ENCODE measurements at places on chromosomes 11 and 22.

GRCh38 chr11:75797116-75797515, 17.9 kb upstream of the UVRAG start:
- DNase-seq, result no peak

DNA sequence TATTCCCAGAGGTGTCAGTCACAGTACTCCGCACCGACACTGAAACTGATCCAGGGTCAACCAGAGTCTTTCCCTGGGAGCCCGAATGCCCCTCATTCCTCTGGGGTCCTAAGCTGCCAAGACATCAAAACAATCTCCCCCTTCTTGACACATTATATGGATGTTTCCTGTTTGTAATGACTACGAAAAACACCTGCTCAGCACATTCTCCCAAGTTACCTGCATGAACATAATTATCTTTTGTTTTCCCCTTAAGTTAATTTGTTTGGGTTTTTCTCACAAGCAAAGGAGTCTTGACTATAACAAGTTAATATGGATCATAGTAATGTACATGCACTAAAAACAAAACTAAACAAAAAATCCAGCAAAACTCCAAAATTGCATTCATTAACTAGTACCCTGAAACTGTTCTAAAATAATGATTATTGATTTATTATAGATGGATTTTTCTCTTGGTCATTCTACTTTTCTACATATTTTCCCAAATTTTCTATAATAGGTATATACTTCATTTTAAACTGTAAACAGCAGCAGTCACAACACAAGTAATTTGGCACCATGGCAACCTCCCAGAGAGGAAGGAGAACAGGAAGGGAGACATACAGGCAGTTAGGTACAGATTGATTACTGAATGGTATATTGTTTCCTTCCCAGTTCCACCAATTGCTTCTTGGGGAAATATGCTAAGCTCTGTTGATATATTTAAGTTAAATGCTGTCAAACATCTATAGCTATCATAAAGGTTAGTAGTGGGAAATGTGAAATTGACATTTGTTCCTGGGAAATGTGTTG, 631.5 kb downstream of the METTL15 start:
- no peak for DNase-seq

DNA sequence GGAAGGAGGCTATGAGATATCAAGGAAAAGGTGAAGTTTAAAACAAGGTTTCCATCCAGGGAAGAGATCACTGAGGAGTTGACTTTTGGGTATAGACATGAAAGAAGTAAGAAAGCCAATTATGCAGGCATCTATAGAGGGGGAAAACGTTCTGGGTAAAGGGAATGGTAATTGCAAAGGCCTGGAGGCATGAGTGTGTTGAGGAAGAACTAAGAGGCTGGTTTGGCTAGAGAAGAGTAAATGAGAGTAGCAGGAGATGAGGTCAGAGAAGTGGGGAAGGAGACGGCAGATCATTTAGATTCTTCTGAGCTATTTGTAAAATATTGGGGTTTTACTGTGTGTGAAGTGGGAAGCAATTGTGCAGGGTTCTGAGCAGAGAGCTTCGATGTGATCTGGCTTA, 7.6 kb downstream of the ENDOD1 start:
- no peak for DNase-seq

- DNase-seq, result no peak
Observed at GRCh38 chr11:67276781-67277230, 10.5 kb downstream of the GRK2 start.

DNA sequence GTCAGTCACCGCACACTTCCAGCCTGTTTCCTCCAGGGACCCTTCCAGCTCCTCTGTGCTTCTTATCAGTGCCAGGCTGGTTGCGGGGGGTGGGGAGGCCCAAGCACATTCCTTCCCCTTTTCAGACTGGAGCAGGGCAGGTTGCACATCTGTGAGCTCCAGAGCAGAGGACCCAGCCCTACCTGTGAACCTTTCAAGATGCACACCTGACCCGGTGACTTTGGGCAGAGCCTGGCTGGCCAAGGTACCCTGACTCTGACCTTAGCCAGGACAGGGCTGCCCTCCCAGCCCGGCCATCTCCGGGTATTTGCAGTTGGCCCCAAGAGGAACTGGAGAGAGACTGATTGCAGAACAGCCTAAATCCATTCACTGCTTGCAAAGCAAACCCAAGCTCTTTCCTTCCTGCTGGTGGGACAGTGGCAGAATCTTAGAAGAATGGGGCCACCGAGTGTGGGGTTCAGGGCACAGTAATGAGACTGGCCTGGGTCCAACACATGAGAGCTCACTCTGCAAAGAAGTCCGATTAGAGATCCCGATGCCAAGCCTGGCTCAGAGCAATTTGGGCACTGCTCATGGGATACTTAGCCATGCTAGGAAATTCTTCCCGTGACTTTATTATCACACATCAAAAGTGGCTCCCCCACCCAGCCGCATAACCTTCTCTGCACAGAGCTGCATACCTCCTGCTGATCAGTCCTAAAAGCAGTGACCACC, 64.7 kb upstream of the CCND1 start:
- no peak for DNase-seq

DNA sequence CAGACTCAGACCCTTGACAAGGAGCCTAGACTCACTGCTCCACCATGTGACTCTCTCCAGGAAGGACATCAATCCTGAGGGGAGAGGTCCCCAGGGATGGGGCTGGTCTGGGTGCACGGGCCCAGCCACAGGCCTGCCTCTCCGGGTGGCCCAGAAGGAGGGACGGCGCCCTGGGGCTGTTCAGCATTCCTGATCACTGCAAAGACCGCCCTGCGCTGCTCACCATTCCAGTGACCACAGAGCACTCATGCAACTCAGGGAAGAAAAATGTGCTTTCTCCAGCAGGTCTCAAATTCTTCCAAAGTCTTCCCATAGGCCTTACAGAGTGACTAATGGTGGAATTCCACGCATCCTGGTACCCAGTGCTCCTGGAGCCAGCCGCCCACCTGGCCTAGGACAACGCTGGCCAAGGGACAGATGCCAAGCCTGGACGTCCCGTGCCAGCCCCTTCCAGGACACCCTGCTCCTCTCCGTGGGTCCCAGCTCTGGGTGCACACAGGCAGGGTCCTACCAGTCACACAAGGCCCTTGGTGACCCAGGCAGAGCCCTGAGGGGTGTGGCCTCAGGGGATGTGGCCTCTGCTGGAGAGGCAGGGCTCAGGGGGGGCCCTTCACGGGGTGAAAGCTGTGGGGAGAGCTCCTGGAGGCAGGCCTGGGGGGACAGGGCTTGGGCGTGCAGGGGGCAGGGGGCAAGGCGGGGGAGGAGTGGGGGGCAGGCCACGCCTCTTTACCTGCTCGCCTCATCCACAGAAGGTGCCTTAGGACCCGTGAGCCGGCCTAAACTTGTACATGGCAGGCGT, 178.8 kb downstream of the IGLL1 start:
- no peak for DNase-seq

GRCh38 chr11:12862696-12863469, 146.2 kb upstream of the RASSF10 start:
- DNase-seq, result no peak

GRCh38 chr11:77250881-77251640, 50.4 kb downstream of the GDPD4 start:
- no peak for DNase-seq

- DNase-seq, result peak; percentile 5
Observed at GRCh38 chr22:33302049-33302545, 243.9 kb upstream of the SYN3 start.

DNA sequence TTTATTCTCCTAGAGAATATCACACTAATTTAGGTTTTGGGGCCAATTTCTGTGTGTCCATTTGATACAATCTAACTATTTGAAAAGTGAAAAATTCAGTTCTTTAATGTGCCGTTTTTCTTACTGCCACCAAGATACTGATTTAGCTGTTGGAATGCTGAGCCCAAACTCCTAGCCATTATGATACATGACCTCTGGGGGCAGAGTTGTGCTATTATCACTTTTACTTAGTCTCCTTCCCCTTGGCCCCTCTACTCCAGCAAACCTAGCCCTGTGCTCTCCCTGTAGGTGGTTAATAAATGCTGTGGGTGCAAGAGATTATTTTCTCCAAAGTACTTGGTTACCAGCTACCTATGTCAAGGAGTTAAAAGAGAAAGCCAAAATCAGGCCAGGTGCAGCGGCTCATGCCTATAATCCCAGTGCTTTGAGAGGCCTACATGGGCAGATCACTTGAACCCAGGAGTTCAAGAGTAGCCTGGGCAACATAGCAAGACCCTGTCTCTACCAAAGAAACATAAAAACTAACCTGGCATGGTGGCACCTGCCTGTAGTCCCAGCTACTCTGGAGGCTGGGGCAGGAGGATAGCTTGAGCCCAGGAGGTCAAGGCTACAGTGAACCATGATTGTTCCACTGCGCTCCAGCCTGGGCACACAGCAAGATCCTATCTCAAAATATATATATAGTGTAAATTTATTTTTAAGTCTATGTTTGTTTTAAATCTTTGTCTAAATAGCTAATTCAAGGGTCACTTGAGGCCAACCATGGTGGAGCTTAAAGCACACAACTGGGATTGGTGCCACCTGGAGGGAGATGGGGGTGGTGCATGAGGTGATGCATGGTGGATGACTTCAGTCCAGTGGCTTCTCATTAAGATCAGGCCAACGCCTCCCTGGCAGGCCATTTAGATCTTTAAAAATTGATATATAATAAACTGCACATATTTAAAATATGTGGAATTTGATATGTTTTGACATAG, 193.2 kb upstream of the PLET1 start:
- peak; percentile 19 for DNase-seq

DNA sequence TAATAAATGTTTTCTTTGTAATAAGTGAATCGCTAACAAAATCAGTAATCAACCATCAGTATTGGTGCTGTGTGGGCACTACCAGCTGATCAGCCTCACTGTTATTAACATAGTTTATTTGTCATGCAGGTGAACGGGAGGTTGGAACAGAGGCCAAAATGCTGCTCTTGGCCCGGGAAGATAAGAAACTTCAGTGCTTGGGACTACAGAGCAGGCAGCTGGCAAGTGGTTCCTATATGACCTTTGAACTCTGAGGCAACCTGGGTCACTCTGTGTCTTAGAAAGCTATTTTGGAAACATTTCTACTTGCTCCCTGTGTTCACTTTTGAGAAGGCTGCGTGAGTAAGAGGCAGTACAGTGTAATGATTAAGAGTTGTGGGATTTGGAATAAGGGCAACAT, 36.5 kb upstream of the DNAJB13 start:
- DNase-seq, result no peak

GRCh38 chr11:96189351-96189750, 153.6 kb downstream of the MAML2 start:
- no peak for DNase-seq

DNA sequence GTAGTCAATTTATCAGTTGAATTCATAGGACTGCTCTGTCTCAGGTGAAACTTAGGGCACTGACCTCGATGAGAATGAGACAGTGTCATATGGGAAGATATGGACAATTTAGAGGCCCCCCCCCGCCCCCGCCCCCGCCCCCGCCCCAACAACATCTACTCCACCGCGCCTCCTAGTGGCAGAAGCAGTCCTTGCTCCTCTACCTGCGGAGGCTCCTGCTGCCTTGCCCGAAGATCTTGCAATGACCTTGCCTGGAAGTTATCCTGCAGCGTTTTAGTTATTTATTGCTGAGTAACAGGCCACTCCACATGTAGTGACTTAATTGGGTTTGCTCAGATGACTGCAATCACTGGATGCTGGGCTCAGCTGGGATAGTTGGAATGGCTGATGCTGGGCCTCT, 15.2 kb downstream of the SERPINH1 start:
- DNase-seq, result peak; percentile 58

Data from stimulated activated CD4-positive, alpha-beta T cell treated with anti-CD3 and anti-CD28 coated beads, Interleukin-1b, Interleukin-23, amount 100 ng/mL, for 4 hours (primary cell).